MG63 (cell line): ENCODE measurements at places on chromosomes 2 and 18. TPM values are rescaled to one million over a fixed set of nuclear protein-coding genes. Genes with fewer than 3 reads are reported as not detected.

The CEP192 gene
- 11.7 and 16.9 TPM in 2 replicates for total RNA-seq

The FOXD4L1 gene
- total RNA-seq, result not detected in 2 replicates

The LOXHD1 gene
- total RNA-seq, result not detected in 2 replicates

The HOXD3 gene
- 0.32 and 1.5 TPM in 2 replicates for total RNA-seq

The EFR3B gene
- 0.17 and 0.43 TPM in 2 replicates for total RNA-seq

The ZSWIM2 gene
- not detected in 2 replicates for total RNA-seq

The EXOC6B gene
- total RNA-seq, result 11.7 and 22.2 TPM in 2 replicates

DNA sequence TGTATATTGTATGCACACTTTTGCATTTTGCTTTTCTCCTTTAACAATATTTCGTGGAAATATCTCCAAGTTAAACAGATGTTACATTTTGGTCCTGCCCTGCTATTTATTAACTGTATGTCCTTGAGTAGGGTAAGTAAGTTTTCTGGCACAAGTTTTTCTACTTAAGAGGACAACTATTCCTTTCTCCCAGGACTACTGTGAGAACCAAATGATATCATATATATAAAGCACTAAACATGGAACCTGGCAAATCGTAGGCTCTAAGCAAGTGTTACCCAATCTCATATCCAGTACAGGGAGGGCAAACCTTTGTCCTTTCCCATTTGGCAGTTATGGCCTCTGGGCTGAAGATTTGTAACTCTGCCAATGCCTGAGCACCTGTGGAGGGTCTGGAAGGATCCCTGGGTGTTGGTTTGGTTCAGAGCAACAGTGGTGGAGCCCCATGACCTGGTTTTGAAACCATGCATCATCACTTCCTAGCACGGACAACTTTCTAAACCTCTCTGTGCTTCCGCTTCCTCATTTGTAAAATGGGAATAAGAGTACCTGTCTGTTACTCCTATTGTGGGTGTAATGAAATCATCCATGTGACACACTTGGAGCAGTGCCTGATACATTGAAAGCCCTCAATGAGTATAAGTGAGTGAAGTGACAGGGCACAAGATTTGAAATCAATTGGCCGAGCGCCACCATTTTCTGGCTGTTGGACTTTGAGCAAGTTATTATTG, 28.3 kb upstream of the ICOS start:
- DNase-seq, result no peak

- no peak for DNase-seq
Measured at GRCh38 chr2:41605914-41606313, 441.9 kb upstream of the PKDCC start.

DNA sequence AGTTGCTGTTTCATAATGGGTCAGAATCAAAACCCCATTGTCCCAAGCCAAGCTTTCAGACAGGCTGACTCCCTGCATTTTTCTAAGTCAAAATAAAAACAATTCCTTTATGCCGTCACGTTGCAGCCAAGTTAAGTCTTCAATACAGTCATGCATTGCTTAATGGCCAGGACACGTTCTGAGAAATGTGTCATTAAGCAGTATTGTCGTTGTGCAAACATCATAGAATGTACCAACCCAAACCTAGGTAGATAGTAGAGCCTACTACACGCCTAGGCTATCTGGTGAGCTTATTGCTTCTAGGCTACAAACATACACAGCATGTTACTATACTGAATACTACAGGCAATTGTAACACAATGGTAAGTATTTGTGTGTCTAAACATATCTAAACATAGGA, 160.4 kb upstream of the FOSL2 start:
- DNase-seq, result no peak

- no peak for DNase-seq
Measured at GRCh38 chr2:105924932-105925331, 180.2 kb downstream of the NCK2 start.

GRCh38 chr2:181305301-181306123, 151.7 kb upstream of the ITGA4 start:
- no peak for DNase-seq

GRCh38 chr2:112314856-112315255, 39.5 kb downstream of the ZC3H6 start:
- DNase-seq, result no peak

GRCh38 chr18:54742659-54743604, 85.3 kb upstream of the RAB27B start:
- DNase-seq, result peak; percentile 93

DNA sequence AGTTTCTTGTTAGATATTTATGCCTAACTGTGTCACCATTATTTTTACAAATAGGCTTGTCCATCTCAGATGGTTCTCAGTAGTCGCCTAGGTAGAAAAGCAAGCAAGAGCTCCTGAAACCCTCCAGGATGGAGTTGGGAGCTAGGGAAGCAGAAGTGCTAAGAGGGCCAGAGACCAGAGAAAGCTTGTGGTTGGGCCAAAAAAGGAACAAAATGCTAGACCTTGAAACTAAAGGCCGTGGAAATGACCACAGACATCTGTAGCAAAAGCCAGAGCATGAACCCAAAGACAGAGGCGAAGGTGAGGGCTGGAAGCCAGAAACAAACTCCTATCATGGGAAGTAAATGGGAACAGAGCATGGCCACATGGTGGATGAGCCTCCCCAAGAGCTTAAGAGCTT, 29.9 kb upstream of the RMDN2 start:
- no peak for DNase-seq

- DNase-seq, result no peak
Measured at GRCh38 chr2:238881353-238882081, 33.6 kb downstream of the TWIST2 start.

DNA sequence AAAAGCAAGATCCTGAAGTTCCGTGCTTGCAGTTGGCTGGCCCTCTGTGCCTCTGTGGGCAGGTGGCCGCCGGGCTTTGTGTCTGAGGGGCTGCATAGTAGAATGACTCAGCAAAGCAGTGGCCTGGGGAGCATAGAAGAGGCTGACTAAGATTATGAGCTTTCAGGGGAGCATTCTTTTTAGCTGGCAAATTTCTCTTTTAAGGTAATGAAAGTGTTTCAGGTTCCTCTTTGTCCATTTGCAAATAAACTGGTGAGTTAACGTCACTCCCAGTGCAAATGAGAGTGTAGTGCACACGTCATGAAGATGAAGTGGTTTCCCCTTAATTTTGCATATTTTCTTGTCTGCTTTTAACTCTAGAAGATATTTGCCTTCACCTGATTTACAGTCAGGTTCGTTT, 98.6 kb downstream of the BCL2L11 start:
- DNase-seq, result no peak

DNA sequence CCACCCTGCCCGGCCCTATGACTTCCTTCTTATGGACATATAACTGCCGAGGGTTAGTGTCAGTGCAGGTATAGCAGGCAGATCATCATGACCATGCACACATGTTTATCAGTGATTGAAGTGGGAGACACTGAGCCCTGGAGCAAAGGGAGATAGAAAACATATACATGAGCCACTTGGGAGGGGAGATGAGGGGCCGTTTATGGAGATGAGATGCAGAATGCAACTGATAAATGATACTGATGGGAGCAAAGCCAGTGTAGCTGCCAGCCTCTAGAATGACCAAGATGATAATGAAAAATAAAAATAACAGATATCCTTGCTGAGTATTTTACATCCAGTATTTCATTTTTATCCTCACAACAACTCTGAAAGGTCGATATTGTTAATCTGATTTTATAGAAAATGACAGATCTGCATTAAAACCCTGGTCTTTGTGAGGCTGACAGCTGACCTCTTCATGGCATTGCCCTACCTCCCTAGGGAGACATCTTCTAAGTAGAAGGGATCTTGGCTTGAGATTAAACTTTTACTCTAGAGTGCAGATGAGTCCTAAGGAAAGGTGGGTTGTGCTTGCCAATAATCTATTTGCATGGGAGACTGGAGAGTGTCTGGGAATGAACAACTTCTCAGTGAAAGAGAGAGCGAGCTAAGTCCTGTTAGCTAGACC, 178.4 kb upstream of the LHCGR start:
- no peak for DNase-seq

- no peak for DNase-seq
Measured at GRCh38 chr2:136486115-136486514, 279.2 kb upstream of the THSD7B start.

DNA sequence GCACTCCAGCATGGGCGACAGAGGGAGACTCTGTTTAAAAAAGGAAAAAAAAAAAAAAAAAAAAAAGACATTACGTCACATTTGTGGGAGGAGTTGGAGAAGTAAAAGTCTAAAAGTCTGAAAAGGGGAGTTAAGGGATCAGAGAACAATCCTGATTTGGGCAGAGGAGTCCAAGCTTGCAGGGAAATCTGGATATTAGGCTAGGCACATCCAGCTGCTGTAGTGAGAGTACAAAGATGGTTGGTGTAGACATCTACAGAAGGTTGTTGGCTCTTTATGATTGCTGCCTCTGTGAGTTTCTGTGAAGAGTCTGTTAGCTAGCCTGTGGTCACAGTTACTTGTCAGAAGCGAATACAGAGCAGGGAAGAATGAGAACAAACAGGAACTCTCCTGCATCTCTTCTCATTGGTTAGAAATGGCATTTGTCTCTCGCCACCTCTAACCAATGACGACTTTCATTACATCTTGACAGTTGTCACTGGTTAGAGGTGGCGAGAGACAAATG, 3.3 kb upstream of the OSBPL6 start:
- no peak for DNase-seq
